AML-193 (cell line): ENCODE measurements at places on chromosomes 1 and 21.

- no peak for DNase-seq
Observed at GRCh38 chr1:214658785-214659184, 55.8 kb downstream of the CENPF start.

GRCh38 chr21:39094847-39095579 lies 88.2 kb downstream of the PSMG1 start:
- DNase-seq: no peak

DNA sequence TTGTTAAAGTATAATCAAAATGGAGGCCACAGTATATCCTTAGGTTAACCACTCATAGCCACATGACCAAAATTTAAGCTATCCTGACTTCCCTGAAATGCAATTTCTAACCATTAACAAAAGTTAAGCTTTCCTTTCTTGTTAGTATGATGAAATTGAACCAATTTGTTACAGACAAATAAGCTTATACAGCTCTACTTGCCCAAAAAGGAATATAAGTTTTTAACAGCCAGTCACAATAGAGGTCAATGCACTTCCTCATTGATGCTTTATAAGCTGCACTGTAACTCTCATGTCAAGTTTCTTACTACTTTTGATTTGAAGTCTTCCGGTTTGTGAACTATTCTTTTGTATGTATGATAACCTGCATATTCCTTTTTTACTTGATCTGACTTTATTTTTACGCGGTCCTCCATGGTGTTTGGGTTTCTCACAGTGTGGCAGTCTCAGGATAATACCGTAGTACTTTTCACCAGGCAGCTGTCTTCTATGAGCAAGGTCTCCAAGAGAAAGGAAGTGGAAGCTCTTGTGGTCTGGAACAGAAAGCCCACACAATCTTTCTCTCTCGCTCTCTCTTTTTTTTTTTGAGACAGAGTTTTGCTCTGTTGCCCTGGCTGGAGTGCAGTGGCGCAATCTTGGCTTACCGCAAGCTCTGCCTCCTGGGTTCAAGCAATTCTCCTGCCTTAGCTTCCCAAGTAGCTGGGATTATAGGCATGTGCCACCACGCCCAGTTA lies 331.6 kb downstream of the SRGAP2C start:
- peak; percentile 86 for DNase-seq

DNA sequence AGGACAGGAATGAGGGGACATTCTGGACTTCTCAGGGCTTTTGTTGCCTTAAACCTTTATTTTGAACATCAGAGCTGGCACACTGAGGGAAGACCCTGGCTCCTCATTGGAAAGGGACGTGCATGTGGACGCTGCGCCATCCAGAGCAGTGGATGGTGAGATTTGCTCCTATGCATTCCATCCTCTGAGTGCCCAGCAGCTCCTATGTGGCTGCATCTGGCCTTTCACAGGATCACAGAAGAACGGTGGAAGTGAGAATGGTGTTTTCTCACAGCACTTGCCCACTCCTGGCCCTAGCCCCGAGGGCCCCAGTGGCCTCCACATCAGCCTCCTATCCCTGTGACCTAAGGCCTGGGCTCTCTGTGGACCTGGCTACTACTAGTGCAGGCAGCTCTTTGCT lies 20.6 kb upstream of the CCDC190 start:
- DNase-seq: no peak

- DNase-seq: peak; percentile 98
Observed at GRCh38 chr1:77978969-77979876, at the start of gene FUBP1. FUBP1 (minus strand) TSS chr1:77979072; CDS start chr1:77979004, 68 bp downstream.

GRCh38 chr21:42250422-42251403 lies 31.8 kb downstream of the ABCG1 start:
- no peak for DNase-seq

DNA sequence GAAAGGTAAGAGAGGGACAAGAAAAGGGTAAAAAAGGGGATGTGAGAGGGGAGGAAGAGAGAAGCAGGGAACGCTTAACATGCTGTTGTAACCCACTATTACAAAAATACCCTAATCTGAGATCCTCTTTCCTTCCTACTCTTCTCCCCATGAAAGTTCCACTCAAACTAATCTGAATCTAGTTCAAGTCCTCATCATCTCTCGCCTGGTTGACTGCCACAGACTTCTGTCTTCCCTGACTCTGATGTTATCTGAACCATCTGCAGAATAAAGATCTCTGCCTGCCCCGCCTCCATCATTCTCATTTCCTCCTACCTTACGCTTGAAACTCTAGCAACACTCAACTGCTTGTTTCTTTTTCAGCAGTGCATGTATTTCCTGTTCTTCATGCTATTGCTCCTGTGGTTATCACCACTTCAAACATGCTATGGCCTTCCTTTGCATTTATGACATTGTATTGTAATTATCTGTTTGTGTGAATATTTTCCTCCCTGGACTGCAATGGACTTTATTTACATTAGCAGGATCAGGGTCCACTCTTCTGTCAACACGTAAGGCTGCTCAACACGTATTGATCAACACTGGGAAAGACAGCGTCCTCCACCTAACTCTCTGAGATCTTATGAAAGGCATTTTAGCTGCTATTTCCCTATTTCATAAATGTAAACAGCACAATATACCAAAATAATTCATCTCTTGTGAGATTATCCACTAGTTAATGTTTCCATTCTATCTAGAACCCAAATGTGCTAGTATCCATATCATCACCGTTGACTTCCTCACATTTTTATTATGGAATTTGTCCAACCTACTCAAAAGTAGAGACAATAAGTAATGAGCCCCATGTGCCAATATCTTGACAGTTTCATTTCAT lies 215.5 kb upstream of the USP25 start:
- no peak for DNase-seq

- no peak for DNase-seq
Observed at GRCh38 chr1:19775317-19775716, 24.4 kb downstream of the TMCO4 start.

- DNase-seq: no peak
Observed at GRCh38 chr1:27623327-27624212, 11.4 kb downstream of the FGR start.

GRCh38 chr1:150876119-150876454 lies 312 bp downstream of the ARNT start:
- DNase-seq: no peak

GRCh38 chr1:186925881-186926669 lies 97.3 kb downstream of the PLA2G4A start:
- no peak for DNase-seq

- no peak for DNase-seq
Observed at GRCh38 chr1:116491700-116492357, 79.0 kb downstream of the CD58 start.

DNA sequence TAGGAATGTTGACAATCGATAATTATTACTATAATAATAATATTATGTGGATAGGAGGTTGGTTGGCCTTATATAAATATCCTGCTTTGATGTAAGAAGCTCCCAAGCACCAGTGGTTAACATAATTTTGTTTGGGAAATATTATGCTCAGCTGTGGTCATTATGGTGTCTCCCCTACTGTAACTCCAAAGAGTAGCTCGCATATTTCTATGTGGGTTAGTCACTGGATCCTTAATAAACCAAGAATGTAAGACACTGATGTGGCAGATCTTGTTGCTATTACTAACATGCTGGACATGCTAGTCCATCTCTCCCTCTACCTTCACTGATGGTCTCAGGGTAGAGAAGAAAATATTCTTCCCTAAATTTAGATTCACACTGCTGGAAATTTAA lies 79.2 kb upstream of the RALGPS2 start:
- no peak for DNase-seq

GRCh38 chr1:66273656-66274055 lies 260.3 kb upstream of the SGIP1 start:
- no peak for DNase-seq

DNA sequence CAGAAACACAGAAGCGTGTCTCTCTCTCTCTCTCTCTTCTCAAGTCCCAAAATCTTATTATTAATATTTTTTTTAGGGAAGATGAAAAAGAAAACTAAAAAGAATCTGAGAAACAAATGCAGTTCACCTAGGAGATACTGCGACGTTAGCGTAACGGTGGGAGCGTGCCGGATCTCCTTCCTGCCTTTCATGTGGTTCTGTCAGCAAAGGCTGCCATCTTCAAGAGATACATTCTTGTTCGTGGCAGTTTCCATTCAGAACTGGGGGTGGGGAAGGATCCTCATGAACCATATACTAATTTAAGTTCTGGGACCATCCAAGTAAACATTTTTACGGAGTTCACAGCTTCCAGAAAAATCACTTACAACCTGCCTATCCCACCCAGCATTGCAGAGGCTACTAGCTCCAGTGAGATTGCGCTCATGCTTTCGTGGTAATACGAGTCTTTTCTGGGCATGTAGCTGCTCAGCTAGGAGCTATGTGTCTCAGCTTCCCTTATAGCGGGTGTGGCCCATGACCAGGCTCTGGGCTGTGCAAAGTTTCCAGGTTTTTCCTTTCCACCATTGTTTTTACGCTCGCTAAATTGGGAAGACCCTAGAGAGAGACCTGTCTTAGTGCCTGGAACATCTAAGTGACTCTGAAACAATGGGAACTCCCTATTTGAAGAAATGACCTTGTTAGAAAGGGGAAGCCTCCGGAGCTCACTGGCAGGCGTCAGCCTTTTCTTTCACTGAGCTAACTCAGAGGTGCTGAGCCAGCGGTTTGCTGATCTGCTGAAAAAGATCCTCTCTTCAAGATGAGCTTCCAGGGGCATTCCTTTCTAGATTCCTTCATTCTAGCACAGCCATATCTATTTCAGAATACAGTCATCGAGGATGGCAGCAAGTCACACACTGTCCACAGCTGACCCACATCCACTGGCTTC lies 17.3 kb downstream of the SLAMF1 start:
- no peak for DNase-seq

DNA sequence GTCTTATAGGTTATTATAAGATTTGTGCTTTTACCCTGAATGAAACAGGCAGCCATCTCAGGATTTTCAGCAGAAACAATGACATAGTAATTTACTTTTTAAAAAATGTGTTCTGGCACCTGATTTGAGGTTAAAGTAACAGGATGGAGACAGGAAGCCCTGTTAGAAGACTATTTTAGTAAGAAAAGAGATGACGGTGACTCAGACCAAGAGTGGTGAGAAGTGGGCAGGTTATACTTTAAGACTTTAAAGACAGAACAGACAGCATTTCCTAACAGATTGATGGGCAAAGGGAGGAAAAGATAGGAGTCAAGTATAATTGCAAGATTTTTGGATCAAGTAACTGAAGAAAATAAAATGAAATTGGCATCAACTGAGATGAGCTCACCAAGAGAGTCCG lies 436.8 kb upstream of the NR5A2 start:
- no peak for DNase-seq

- no peak for DNase-seq
Observed at GRCh38 chr1:178345807-178346206, 151.0 kb downstream of the CLEC20A start.

GRCh38 chr1:110216844-110217444 lies 6.8 kb downstream of the KCNC4 start:
- DNase-seq: no peak

- DNase-seq: no peak
Observed at GRCh38 chr21:44950351-44950750, 10.5 kb downstream of the SLX9 start.

DNA sequence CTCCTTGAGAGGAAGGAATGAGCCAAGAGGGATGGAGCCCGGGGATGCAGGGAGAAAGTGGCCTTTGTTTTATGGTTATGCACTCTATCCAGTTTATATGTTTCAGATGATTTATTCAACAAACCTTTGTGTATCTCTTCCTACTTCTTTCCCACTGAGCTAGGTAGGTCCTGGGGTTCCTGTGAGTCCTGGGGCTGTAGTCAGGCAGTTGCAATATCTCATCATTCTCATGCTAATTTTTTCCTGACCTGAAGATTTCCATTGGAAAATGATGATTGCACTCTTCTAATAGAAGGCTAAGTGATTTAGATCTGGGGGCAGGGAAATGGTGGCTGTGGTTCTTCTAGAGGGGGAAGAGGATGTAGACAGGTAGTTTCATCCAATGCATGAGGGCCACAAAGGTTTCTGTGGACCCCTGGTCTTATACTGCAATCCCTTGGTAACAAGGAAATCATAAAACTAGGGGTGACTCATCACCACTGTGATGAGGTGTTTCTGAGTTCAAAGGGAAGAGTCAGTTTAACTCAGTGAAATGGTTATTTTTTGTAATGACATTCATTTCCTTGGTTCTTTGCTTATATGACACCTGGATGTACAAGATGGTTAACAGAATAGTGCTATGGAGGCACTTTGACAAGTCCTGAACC lies 20.2 kb downstream of the B3GALT5 start:
- DNase-seq: no peak
